AG09319 (cell line): ENCODE measurements at places on chromosomes 7 and 10.

- no peak for DNase-seq
Observed at GRCh38 chr10:133180192-133180964, 20.4 kb downstream of the KNDC1 start.

DNA sequence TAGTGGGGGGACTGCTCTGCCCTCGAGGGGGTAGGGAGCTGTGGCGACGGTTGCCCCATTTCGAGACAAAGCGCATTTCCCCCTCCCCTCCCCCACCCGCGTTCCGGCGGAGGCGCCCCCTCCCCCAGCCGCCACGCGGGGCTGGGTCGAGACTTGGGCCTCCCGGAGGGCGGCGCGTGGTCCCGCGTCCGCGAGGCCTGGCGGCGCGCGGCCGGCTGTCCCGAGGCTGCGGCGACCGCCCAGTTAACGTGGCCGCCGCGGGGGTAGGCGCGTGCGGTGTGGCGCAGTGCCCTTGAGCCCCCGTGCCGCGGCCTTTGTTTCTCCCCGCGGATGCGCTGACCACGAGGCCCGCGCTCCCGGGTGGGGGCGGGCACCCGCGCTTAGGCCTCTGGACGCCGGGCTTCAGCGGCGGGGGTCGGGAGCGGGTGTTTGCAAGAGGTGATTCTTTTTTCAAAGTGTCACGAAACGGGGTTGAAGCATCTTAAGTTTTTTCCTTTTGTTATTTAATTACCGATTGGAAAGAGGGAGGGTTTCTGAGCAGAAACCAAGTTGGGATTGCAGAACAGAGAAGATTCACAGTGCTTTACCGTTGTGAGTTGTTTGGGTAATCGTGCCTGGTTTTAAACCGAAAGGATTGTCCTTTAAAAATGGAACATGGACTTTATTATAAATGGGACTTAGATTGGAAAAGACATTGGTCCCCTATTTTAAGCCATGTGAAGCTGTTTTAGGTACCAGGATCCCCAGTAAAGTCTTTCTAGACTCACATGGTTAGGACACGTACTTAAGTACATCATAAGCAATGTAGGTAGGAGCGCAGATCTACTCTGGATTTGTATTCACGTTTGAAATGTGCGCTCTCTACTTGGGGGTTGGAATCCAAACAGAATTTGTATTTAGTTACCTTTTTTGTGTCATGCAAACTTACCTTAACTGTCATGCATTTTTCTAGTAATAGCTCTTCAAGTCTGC lies 760 bp downstream of the CBX3 start:
- DNase-seq = no peak

DNA sequence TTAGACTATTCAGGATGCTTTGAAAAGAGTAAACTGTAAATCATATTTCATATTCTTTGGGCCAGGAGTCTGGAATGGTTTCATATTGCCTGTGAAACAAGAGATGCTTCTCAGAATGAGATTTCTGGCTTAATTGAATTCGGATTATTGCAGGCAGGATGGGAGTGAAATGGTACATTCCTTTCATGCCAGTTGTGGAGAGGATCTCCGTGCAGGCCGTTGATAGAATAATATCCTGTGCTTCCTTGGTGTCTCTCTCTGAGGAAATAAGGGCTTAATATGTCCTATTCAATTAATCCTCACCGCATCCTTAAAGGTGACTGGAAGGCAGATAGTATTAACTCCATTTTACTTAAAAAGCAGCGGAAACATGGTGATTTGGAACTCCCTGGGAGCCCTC lies 56.6 kb downstream of the CUX1 start:
- DNase-seq = no peak

DNA sequence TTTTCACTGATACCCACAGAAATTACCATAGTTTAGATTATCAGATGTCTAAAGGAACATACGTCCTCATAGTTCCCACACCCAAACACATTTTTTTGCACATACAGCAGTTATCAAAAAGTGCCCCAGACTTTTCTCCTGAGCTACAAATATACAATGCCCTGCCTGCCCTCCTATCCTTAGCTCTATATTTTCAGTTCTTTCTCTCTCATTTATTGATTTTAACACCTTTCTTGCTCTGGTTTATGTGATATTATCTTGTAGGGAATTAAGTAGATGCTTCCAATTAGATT lies 25.1 kb upstream of the SGMS1 start:
- no peak for DNase-seq

- no peak for DNase-seq
Observed at GRCh38 chr10:79129361-79129997, 60.7 kb downstream of the ZMIZ1 start.

DNA sequence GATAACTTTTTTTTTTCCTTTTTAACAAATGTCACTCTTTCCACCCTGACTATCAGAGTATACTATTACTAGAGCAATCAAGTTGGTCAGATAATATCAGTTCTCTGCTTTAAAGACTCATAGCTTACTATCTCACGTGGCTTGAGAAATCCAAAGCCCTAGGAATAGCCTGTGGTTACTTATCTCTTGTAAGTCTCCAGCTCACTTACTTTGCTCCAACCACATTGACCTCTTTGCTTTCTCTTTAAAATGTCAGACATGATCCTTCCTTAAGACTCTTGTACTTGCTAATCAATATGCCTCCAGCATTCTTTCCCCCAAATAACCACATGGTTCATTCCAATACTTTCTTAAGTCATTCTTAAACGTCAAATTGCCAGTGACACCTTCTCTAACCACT lies 1292.2 kb downstream of the REEP3 start:
- DNase-seq = no peak

DNA sequence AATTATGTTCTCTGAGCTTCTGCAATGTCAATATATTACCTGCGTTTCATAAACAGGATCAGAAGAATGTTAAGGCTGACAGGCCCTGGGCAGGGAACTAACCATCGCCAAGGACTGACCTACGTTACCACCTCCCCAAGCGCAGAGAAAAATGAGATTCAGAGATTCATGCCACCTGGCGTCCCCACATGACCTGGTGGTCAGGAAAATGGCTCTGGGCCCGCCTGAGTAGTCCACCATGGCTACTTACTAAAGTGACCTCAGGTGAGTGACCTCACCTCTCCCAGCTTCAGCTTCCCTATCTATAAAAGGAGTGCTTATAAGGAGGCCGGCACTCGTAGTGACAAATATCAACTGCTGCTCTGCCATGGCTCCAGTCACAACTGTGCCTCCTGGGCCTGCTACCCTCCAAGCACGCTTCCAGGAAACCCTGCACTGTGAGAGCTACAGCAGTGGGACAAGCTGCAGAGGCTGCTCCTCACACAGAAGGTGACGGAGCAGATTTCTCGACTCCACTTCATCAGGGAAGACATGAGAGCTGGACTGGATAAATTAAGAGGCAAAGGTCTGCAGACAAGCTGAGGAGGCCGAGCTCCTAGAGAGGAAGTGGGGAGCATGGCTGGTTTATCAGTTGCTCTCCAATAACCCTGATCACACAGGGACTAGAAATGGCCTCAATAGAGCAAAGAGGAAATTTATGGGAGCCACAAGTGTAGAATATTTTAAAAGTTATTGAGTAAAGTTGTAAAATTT lies 103.0 kb downstream of the RNF216 start:
- DNase-seq = no peak

GRCh38 chr7:63071920-63072319 lies 926.7 kb upstream of the ZNF722 start:
- no peak for DNase-seq

- no peak for DNase-seq
Observed at GRCh38 chr10:3137958-3138726, 34.4 kb downstream of the PITRM1 start.

GRCh38 chr10:11610826-11611247 lies 613 bp downstream of the USP6NL start:
- peak; percentile 7 for DNase-seq

GRCh38 chr10:23157239-23157681 lies 34.9 kb upstream of the PTF1A start:
- DNase-seq = no peak

DNA sequence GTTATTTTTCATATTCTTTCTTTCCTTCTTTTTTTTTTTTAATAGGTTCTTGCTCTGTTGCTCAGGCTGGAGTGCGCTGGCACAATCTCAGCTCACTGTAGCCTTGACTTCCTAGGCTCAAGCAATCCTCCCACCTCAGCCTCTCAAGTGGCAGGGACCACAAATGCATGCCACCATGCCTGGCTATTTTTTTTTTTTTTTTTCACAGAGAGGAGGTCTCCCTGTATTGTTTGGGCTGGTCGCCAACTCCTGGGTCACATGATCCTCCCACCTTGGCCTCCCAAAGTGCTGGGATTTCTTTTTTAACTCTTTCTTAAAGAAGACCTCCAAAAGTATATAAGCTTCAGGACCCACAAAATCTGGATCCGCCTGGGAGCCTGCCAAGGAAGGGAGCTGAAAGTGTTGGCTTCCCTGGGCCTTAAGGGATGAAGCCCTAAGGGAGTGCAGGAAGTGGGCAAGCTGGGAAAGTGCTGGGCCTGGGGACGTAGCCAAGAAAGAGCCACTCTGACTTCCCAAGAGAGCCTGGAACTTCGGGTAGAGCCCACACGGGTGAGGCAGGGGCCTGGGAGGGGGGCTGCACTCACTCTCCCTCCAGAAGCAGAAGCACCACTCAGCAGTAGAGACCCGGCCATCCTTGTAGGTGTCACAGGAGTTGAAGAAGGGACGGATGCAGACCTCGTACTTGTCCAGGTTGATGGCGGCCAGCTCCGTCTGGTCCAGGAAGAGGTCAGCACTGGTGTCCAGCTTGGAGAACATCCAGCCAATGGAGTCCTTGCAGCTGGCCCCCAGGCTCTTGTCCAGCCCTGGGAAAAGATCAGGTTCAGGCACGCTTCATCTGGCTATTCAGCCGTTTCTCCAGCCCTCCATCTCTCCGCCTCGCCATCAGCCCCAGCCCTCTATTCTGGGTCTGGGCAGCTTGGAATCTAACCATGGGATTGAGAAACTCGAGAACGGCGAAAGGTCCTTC lies 21.8 kb downstream of the SPOCK2 start:
- no peak for DNase-seq

DNA sequence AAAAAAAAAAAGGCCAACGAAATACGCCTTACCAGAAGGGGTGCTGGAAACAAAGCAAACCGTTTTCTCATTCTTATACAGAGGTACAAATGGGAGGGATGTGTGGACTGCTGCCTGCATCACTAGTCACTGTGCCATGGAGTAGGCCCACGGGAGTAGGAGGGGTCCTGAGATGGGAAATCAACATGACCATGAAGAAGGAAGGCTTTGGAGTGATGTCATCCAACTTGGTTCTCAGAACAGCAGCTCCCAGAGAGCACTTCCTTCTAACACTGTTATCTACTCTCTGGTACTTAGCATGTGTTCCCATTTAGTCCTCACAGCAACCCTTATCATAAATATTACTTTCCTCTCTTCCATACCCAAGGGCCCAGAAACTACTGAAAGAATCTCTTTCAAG lies 60.0 kb upstream of the LRGUK start:
- no peak for DNase-seq

DNA sequence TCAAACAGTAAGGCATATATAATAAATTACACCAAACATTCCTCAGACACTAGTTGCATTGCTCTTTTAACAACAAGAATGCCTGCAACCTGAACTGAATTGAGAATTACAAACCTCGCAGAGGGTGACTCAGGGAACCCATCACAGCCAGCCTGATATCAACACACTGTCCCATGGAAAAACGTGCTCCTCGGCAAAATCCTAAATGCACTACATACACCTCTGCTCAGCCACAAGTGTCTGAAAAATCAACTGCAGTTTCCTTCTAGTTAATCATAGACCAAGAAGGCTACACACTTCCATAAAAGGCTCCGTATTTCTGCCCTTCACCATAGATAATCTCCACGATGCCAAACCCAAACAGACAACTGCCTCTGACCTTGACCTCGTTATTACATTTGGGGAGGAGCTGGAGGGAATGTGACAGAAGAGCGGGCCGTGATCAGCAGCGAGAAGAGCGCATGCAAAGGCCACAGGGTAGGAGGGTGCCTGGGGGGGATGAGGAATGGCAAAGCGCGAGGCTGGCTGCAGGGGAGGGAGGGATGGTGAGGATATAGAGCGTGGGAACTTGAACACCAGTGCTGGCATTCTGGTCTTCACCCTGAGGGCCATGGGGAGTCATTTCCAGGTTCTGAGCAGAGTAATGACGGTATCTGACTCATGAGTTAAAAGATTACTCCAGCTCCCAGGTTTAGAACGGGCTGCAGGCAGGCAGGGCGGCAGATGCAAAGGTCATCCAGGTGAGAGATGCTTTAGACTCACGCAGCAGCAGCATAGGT lies 201.9 kb upstream of the FRMD4A start:
- DNase-seq = no peak

- DNase-seq = no peak
Observed at GRCh38 chr10:130809761-130810515, 501.6 kb downstream of the TCERG1L start.

GRCh38 chr7:157233677-157234076 lies 95.0 kb downstream of the UBE3C start:
- DNase-seq = no peak

GRCh38 chr10:123860856-123861255 lies 30.8 kb downstream of the CPXM2 start:
- DNase-seq = no peak

GRCh38 chr7:154183482-154183881 lies 131.3 kb downstream of the DPP6 start:
- no peak for DNase-seq

GRCh38 chr7:45021604-45022296 lies 21.7 kb downstream of the CCM2 start:
- no peak for DNase-seq

GRCh38 chr7:149310113-149310836 lies 48.3 kb downstream of the ZNF783 start:
- DNase-seq = peak; percentile 58

DNA sequence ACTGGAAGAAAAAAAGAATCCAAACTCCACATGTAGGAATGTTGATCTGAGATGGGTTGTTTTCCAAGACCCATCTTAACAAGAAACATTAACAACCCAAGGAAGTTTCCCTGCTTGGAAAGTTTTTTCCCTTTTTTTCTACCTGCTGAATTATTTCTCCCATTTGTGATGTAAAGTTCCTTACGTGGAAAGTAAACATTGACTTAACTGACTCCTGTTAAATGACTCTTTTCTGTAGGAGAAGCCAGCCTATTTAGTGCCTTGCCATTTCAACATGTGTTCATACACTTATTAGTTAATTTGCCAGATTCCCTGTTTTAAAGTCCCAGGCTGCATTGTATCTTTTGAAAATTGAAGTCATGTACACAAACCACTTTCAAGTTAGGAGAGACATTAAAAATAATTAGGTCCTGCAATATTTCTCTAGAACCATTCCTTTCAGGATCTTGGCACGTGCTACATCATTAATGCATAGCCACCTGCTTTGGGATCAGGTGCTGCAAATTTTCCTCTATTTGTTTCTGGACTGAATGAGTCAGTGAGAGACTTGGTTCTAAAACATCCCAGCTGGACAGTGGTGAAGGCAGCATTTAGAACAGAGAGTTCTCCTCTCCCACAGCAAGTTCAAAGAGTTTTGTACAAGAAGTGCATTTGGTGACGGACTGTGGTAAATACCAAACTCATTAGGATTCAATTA lies 698.5 kb downstream of the SUGCT start:
- no peak for DNase-seq
